Spinal cord (tissue), 10 donors: ENCODE measurements at places on chromosomes 3 and 15. TPM values are rescaled to one million over a fixed set of nuclear protein-coding genes. Genes with fewer than 3 reads are reported as not detected.

Gene COLQ
- polyA plus RNA-seq = 10.8 TPM

Gene PP2D1
- polyA plus RNA-seq = 0.44 TPM

Gene MINAR1
- 19.3 TPM for polyA plus RNA-seq

Gene BNC1
- polyA plus RNA-seq = 0.17 TPM

Gene CFAP44
- 22.2 TPM for polyA plus RNA-seq

Gene RAD51
- polyA plus RNA-seq = 6.3 TPM

Gene LTF
- 0.47 TPM for polyA plus RNA-seq

Gene GPR15
- not detected for polyA plus RNA-seq

Gene CELF6
- polyA plus RNA-seq = 18.7 TPM

Gene AGBL1
- 0.35 TPM for polyA plus RNA-seq

Gene GPR62
- polyA plus RNA-seq = 2.9 TPM

Gene PRICKLE2
- polyA plus RNA-seq = 24.9 TPM

Gene GPR171
- polyA plus RNA-seq = not detected

Gene DNAH12
- 6.1 TPM for polyA plus RNA-seq

Gene ZNF774
- polyA plus RNA-seq = 8.3 TPM

Gene CYP19A1
- 0.29 TPM for polyA plus RNA-seq

Gene TMED3
- polyA plus RNA-seq = 64.2 TPM

Gene C3orf85
- polyA plus RNA-seq = not detected

Gene HTR3E
- polyA plus RNA-seq = not detected

Gene AADACL2
- not detected for polyA plus RNA-seq

Gene THAP10
- 12.5 TPM for polyA plus RNA-seq

Gene ANKRD34C
- polyA plus RNA-seq = 0.48 TPM

Gene PPCDC
- 6.3 TPM for polyA plus RNA-seq

Gene CCR9
- 0.51 TPM for polyA plus RNA-seq

Gene TLR9
- polyA plus RNA-seq = 0.41 TPM

Gene MNS1
- polyA plus RNA-seq = 9.0 TPM

Gene HTD2
- polyA plus RNA-seq = 12.5 TPM

Gene HLTF
- polyA plus RNA-seq = 35.6 TPM

Gene ZNF620
- polyA plus RNA-seq = 9.4 TPM

Gene SLC12A8
- polyA plus RNA-seq = 5.2 TPM

Gene GBE1
- 17.1 TPM for polyA plus RNA-seq

Gene TMEM207
- not detected for polyA plus RNA-seq

Gene TEX55
- not detected for polyA plus RNA-seq

Gene DALRD3
- 85.7 TPM for polyA plus RNA-seq

Gene SH2D7
- polyA plus RNA-seq = 0.92 TPM

Gene ATG3
- 62.6 TPM for polyA plus RNA-seq

Gene PCBP4
- 218 TPM for polyA plus RNA-seq

Gene DUSP7
- polyA plus RNA-seq = 29.6 TPM

Gene VIPR1
- 1.5 TPM for polyA plus RNA-seq

Gene HHATL
- 5.0 TPM for polyA plus RNA-seq

Gene CACNA1D
- 19.1 TPM for polyA plus RNA-seq

Gene SLC9A9
- 16.2 TPM for polyA plus RNA-seq

Gene DAPK2
- 6.7 TPM for polyA plus RNA-seq

Gene SLC28A1
- polyA plus RNA-seq = 0.13 TPM

Gene ADAMTS9
- 29.4 TPM for polyA plus RNA-seq

Gene LMCD1
- polyA plus RNA-seq = 17.3 TPM

Gene ABHD17C
- 42.4 TPM for polyA plus RNA-seq

Gene ACVR2B
- polyA plus RNA-seq = 10.8 TPM

Gene CAMKV
- polyA plus RNA-seq = 115 TPM

Gene INAFM2
- polyA plus RNA-seq = 26.1 TPM

Gene MRPS22
- 44.8 TPM for polyA plus RNA-seq

Gene NR2E3
- 0.86 TPM for polyA plus RNA-seq

Gene PLA2G4E
- not detected for polyA plus RNA-seq

Gene GOLGA6L4
- polyA plus RNA-seq = 15.8 TPM

Gene APOD
- polyA plus RNA-seq = 223 TPM

Gene TPRG1
- 0.52 TPM for polyA plus RNA-seq

Gene DPPA4
- 15.2 TPM for polyA plus RNA-seq
